H9 (cell line): ENCODE measurements at places on chromosomes 2 and 18. TPM values are rescaled to one million over a fixed set of nuclear protein-coding genes. Genes with fewer than 3 reads are reported as not detected.

Gene IL36G
- total RNA-seq = not detected in 2 replicates

Gene TTC31
- 33.3 and 35.2 TPM in 2 replicates for total RNA-seq

Gene C1QL2
- 0.81 and 0.90 TPM in 2 replicates for total RNA-seq

Gene EIPR1
- 27.6 and 27.8 TPM in 2 replicates for total RNA-seq

Gene NETO1
- total RNA-seq = 5.9 and 6.9 TPM in 2 replicates

Gene CNDP1
- 0.29 TPM in 1 of 2 replicates, not detected in the other for total RNA-seq

Gene HOXD12
- not detected in 2 replicates for total RNA-seq

Gene ITGA6
- 78.3 and 78.9 TPM in 2 replicates for total RNA-seq

DNA sequence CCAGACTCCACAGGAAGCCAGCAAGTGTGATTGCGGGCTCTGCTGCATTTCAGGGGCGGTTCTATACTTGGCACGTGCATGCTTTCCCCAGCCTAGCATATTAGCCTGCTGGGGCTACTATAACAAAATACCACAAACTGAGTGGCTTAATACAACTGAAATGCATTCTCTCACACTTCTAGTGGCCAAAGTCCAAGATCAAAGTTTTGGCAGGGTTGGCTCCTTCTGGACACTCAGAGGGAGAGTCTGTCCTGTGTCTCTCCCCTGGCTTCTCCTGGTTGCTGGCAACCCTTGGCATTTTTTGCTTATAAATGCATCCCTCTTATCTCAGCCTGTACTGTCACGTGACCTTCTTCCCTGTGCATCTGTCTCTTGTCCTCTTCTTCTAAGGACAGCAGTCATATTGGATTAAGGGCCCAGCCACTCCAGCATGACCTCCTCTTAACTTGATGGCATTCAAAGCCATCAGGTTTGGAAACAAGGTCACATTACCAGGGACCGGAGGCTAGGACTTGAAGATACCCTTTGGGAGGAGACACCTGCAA, 138.7 kb downstream of the RNF152 start:
- no peak for DNase-seq

GRCh38 chr2:239193925-239194677, 206.7 kb downstream of the HDAC4 start:
- DNase-seq = peak; percentile 34

- DNase-seq = no peak
Observed at GRCh38 chr2:45554742-45555140, 56.3 kb downstream of the SRBD1 start.

DNA sequence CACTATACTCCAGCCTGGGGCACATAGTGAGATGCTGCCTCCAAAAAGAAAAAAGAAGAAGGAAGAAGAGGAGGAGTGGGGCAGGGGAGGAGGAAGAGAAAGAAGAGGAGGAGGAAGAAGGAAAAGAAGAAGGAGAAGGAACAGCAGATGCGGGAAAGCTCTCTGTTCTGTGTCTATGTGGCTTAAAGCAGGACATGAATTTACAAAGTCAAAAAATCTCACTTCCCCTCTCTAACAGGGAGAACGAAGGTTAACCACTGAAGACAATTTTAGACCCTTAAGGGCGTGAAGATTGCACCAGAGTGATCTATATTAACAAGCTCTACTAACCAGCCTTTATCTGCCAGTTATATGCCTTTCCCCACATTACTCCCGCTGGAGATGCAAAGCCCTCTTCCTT, 258.9 kb downstream of the METTL4 start:
- DNase-seq = no peak

- DNase-seq = no peak
Observed at GRCh38 chr2:15284614-15285013, 276.5 kb downstream of the NBAS start.

- DNase-seq = no peak
Observed at GRCh38 chr18:62324181-62324828, 805 bp upstream of the TNFRSF11A start.

- no peak for DNase-seq
Observed at GRCh38 chr2:229942671-229943070, 20.4 kb downstream of the FBXO36 start.

GRCh38 chr2:209238765-209239584, 184.9 kb upstream of the MAP2 start:
- DNase-seq = no peak

DNA sequence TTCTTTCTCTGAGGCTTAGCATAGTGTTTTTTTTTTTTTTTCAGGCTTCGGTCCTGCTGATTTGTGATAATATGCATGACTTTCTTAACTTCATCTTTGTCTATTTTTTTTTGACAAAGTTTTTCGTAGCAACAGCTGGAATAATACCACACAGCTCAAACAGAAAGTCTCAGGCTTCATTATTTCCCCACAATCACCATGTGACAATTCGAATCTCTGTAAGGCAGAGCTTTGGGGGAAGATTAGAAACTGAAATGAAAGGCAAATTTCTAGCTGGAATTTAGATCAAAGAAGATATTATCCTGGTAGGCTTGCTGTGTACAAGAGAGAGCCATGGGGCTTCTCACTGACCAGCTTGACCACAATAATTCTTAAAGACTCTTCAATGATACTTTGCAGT, 12.2 kb upstream of the CD28 start:
- no peak for DNase-seq

- no peak for DNase-seq
Observed at GRCh38 chr18:43870626-43871025, 593.3 kb upstream of the SYT4 start.

DNA sequence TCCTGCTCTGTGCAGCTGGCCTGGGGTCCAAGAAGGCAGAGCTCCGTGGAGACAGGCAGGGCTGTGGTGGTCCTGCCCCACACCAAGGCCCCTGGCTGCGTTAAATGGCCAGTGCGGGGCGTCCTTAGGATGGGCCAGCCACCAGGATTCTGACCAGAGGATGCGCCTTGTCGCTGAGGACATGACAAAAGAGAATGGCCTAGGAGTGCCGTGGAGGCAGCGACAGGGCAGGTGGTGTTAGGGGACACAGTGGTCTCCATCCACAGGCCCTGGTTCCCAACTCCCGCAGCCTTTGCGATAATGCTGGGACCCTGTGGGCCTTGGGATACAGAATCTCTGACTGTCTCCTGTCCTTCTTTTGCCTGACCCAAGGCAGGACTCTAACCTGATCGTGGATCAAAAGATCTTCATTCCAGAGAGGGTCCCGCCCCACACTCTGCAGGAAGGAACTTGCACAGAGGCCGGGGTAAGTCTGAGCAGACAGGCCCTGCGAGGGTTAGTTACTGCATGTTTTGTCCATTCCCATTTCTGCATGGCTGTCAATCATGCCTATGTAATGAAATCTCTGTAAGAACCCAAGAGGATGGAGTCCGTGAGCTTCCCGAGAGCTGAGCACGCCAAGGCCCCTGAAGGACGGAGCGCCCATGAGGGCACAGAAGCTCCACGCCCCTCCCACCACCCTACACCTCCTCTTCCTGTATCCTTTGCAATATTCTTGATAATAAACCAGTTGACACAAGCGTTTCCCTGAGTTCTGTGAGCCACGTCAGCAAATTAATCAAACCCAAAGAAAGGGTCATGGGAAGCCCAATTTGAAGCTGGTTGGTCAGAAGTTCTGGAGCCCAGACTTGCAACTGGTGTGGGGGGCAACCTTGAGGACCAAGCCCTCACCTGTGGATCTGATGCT, 251.5 kb upstream of the SALL3 start:
- peak; percentile 10 for DNase-seq

DNA sequence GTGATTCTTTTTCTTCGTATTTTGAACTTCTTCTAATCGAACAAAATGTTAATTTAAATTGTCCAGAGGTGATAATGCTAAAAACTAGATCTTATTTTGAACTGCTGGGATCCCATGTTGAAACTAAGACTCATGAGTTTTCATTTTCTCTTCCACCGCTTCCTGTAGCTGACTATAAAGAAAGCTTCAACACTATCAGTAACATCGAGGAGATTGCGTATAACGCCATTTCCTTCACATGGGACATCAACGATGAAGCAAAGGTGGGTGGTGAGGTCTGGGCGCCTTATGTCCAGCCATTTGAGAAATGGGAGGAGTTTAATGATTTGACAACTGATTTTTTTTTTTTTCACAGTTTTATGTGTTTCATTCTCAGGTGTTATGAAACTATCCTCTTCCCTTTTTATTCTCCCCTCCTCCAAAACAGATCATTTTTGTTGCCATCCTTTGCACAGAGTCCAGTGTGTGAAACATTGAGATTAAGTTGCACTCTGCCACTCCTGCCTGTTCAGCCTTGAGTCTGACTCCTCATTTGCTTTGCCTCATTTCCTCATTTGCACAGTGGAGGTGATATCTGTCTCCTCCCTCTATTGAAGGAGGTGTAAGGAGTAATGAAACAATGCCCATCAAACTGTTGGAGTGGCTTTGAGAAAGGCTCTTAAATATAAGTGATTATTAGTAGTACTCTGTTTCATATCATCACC, 13.8 kb downstream of the GRHL1 start:
- DNase-seq = no peak

GRCh38 chr2:119584469-119584868, 40.2 kb downstream of the CFAP221 start:
- no peak for DNase-seq

GRCh38 chr18:50734886-50735285, 84.9 kb downstream of the MRO start:
- no peak for DNase-seq

DNA sequence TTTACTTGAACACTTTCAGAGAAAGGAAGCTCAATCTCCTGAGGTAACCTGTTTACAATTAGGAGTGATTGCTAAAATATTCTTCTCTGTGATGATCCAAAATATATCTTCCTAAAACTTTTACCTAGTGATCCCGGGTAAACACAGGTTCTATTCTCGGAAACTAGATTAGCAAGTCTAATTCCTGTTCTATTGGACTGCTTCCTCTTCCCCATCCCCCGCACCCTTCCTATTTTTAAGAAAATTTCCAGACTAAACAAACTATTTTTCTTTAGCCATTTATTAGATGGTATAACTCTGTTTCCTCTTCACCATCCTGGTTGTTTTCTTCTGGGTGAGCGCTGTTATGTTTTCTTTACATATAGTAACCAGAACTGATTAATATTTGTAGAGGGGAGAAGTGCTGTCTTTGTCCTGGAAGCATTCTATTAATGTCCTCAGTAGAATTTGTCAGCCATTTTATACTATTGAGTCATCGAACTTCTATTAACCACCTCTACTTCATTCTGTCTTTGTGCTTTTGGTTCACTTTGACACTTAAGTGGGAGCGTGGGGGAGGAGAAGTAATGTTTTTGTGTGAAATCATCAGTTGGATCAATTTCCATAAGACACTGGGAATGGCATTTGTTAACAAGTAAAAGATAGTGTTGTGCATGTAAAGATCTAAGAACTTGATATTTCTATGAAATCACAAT, 31.8 kb downstream of the CREB1 start:
- no peak for DNase-seq

- no peak for DNase-seq
Observed at GRCh38 chr2:16348821-16349515, 316.7 kb downstream of the CYRIA start.

- no peak for DNase-seq
Observed at GRCh38 chr2:227402959-227403358, 15.2 kb upstream of the SCYGR1 start.

DNA sequence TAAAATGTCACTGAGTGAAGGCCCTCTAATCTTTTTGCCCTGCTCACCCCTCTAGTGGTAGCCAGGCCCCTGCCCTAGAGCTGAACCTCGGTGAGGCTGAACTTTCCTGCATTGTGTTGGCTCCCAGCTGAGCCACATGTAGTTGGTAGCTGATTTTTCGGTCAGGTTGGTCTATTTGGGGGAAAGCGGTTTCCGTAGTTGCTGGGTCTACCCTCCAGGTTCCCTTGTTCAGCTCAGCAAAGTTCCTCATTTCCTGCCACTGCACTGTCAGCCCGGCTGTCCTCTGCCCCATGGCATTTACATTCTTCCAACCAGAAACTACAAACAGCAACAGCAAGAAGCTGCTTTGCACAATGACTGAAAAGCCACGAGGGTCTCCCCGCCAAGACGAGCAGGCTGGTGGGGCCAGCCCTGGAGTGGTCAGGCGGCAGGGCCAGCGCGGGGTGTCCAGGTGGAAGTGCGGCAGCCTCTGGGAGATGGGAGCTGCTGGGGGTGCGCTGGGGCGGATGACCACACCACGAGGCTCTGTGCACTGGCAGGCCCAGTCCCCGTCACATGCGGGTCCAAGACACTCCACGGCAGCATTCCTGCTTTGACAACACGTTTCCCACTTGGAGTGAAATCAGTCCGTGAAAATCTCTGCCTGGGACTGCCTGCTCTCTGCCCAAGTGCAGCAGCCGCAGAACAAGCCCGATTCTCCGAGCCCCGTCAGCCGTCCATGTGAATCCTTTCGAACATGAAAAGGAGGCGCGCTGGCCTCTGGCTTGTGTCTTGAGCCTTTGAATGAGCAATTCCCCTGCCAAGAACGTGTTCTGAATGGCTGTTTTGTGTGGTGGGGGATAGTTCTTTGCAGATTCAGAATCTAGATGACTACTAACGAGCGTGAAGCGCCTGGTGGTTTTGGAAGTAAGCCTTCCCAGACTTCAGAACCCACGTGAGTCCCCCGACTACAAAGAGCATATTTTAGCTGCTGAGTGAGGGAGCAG, 159.4 kb downstream of the ASB1 start:
- peak; percentile 22 for DNase-seq

DNA sequence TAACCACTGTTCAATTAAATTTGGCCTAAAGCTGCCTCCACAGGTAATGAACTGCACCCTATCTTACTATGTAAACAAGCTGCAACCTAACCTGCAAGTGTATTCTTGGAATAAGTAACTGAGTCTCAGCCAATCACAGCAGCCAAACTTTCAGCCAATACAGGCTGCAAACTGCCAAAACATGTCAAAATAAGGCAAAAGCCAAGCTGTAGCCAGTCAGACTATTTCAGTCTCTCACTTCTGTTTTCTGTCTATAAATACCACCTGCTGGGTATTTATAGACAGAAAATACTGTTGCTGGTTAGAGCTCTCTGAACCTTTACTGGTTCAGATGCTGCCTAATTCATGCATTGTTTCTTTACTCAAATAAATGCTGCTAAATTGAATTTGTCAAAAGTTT, 14.3 kb downstream of the C2orf76 start:
- no peak for DNase-seq

DNA sequence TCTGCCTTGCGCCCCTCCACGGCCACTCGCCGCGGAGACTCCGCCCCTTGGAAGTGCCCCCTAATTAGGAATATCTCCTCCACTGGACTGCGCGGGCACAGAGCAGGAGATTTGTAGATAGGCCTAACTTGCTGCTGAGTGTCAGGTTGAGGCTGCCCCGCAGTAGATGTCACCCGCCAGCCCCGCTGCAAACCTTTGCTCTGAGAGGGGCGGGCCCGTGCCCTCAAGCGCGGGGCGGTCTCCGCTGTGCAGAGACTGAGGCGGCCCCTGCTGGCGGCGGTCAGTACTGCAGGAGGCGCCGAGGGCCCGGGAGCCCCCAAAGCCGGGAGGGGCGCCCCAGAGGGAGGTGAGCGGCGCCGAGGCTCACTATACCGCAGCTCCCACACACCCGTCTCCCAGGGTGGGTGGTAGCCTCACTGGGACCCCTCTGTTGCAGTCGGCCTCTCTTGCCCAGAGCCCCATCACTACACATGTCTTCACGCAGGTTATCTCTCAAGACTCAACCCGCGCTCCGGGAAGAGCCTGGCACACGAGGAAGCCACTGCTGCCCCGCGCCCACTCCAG, 2.9 kb upstream of the NEURL3 start:
- peak; percentile 87 for DNase-seq

GRCh38 chr18:26648509-26649192, 100.3 kb upstream of the KCTD1 start:
- no peak for DNase-seq
